Renal cortex interstitium (tissue), 15 donors: ENCODE measurements at places on chromosomes 12 and 14. TPM values are rescaled to one million over a fixed set of nuclear protein-coding genes. Genes with fewer than 3 reads are reported as not detected.

PPP1R36 gene
- polyA plus RNA-seq: 0.70 TPM

SDSL gene
- 13.5 TPM for polyA plus RNA-seq

- no peak for DNase-seq
Observed at GRCh38 chr14:99821519-99822508, 28.6 kb downstream of the EML1 start.

- no peak for DNase-seq
Observed at GRCh38 chr12:54529581-54529980, 19.8 kb upstream of the PDE1B start.

IRAK3 gene
- polyA plus RNA-seq: 3.6 TPM

GRCh38 chr12:82857276-82857675 lies 170.6 kb downstream of the TMTC2 start:
- DNase-seq: no peak

- DNase-seq: no peak
Observed at GRCh38 chr14:76597387-76597786, 163.9 kb upstream of the VASH1 start.

- DNase-seq: no peak
Observed at GRCh38 chr12:120175537-120175936, 19.0 kb downstream of the GCN1 start.

SINHCAF gene
- 317 TPM for polyA plus RNA-seq

TAS2R7 gene
- not detected for polyA plus RNA-seq

OR4K15 gene
- polyA plus RNA-seq: not detected

DNA sequence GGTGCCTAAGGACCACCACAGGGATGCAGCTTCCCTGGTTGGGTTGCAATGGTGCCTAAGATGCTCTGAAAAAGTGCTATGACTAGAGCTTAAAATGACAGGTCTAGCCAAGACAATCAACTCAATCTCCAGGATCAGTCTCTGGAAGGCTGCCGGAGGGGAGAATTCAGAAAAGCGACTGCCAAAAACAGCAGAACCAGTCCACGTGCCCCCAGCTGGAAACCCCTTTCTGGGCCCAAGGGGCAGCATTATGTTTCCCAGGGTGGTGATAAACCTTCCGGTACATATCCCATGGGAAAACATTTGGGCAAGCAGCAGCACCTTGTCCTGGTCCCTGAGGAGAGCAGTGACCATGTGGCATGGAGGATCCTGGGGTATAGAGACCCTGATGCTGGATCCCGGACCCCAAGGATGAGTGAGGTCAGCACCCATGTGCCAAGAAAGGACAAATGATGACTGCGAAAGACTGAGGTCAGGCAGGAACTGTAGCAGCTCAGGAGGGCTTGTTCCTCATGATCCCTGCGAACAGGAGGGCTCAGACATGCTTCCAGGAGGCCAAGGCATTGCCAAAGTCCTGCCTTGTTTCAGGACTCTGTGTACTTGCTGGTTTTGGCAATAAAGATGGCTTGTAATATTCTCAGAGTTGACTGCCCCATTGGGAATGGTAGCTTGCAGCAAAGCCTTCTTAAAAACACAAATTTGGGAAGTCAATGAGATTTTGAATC lies 49.9 kb upstream of the LTBP2 start:
- no peak for DNase-seq

DNA sequence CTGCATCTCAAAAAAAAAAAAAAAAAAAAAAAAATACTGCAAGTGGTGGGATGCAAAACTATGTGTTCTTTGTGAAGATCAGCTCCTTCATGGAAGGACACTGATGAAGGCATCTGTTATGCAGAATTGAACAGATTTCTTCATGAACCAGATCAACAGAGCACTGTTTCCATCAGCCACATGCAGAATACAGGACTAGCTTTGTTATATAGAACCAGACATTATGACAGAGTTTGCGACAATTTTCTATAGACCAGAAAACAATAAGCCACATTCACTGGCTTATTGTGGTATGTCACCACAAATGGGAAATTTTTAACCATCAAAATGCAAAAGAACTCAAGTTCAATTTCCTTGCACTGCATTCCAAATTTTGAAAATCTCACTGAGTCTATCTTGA lies 34.7 kb downstream of the CIT start:
- DNase-seq: no peak

DNA sequence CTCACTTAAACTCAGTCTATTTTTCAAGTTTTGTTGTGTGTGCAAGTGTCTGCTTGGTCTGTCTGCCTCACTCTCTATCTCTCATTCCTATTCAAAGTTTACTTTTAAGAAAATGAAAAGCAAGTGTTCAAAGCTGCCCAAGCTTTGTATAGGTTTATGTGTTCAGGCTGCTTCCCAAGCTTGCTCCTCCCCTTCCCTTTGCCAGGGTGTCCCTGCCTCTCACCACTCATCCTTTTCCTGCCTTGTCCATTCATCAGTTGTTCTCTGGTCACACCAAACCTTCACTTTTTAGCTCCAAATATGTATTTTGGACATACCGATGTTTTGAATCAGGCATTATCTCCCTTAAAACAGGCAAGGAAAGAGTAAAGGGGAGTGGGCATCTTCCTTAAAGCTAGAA lies 41.3 kb downstream of the STK38L start:
- DNase-seq: no peak

- DNase-seq: no peak
Observed at GRCh38 chr12:69002969-69003368, 70.0 kb upstream of the CPM start.

PTPRO gene
- polyA plus RNA-seq: 195 TPM

DNA sequence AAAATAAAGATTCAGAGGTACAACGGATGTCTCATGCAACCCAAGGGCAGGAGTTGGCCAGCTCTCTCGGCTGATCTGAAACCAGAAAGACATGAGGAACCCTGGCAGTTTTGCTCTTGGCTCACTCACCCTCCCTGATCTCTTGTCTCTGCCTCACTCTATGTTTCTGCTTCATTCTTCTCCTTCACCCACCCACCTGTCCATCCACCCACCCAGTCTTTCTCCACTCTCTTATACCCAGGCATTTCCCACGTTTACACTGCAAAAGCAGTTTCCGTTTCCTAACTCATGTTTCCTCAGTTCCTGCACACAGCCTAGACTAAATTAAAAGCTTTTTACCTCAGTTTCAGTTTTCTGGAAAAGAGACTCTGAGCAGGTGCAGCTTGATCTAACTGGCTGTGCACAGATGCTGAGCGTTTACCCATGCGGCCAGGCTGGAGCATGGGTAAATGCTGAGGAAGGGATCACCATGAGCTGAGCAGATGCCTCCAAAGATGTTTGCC lies 157.6 kb downstream of the PRKCH start:
- no peak for DNase-seq

PTGDR gene
- polyA plus RNA-seq: 0.67 TPM

- no peak for DNase-seq
Observed at GRCh38 chr12:100289038-100289437, 22.1 kb downstream of the SCYL2 start.

DNA sequence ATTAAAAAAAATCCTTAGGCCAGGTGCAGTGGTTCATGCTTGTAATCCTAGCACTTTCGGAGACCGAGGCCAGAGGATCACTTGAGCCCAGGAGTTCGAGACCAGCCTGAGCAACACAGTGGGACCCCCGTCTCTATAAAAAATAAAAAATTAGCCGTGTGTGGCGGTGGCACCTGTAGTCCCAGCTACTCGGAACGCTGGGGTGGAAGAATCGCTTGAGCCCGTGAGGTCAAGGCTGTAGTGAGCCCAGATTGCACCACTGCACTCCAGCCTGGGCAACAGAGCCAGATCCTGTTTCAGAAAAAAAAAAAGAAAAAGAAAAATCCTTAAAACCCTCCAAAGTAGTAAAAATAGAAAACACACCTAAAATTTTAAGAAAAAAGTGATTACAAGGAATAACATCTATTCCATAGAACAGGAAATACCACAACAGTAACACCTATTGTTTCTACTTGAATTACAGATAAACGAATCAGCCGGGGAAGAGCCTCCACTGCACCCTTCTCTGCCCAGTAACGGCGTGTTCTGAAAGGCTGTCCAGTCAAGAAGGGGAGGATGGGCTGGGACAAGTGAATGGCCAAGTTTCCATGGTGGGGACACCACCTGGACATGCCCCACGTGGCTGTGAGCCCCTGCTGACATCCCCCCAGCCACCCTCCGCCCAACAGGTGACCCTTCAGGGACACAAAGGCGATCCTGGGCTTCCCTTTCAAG lies 17.8 kb downstream of the POLE start:
- DNase-seq: no peak

PPP1R1A gene
- 54.2 TPM for polyA plus RNA-seq

SLC6A13 gene
- 39.9 TPM for polyA plus RNA-seq

DNA sequence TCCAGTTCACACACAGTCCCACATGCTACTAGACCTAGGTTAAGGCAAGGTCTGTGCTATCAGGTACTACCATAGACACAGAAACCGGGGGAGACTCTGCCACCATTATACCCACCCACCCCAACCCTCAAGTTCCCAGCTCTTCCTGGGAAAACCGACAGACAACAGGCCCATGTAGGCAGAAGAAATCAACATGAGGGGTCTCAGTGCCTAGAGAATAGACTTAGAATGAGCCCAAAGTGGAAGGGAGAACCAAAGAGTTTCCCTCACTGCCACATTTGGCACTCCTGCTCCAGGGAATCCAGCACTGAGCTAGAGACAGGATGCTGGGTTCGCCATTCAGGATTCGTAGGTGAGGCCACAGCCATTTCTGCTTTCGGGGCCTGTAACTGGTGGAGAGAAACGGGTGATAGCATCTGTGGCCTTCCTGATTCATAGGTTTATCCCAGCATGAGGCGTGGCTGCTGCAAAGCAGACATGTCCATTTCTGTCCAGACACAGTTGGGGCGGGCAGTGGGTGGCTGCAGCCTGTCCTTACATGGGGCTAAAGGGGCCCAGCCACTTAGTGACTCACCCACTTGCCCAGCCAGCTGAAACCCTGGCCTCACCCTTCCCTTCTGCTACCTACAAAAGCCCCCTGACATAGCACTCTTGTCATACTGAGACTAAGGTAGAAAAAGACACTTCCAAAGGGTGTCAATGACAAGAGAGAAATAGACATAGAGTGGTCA lies 69.4 kb downstream of the IRF2BPL start:
- no peak for DNase-seq

CLEC2D gene
- 12.7 TPM for polyA plus RNA-seq

GRCh38 chr14:79658221-79658620 lies 553.1 kb downstream of the DIO2 start:
- no peak for DNase-seq
